ENCODE measurements at places on chromosomes 7 and 10.

- no peak for DNase-seq
These were observed 178.3 kb upstream of the AUTS2 start for GRCh38 chr7:69419934-69420333.

GRCh38 chr7:158710651-158711102 is 6.1 kb upstream of the NCAPG2 start:
- DNase-seq, result no peak

- no peak for DNase-seq
These were observed 29.7 kb downstream of the GNA12 start for GRCh38 chr7:2814186-2814945.

DNA sequence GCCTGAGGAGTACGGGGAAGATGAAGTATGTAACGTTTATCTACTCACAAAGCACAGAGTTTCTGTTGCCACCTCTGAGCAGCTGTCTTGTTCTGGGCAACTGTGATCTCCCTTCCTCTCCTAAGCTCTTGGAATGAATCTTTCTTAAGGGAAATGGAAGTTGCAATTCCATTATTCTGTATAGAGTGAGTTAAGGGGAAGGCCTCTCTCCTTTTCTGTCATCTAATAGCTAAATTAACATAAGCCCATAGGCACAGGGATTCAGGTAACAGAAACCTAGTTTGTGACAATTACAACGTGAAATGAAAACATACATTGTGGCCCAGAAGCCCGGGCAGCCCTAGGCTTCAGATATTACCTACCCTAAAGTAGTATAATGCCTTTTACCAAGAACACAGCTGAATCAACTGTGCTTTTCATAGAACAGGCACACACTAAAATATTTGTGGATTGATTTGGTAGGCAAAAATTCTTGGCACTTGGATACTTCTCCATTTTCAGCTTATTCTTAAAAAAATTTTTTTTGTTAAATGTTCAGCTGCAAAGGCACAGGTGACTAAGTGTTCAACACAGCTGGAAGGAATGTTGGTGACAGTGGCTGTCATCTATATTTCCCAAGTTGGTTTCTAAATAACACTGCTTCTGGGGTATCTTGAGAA is 3.8 kb upstream of the PDCD4 start:
- DNase-seq, result no peak
